ENCODE measurements at places on chromosomes 3 and 15. TPM values are rescaled to one million over a fixed set of nuclear protein-coding genes. Genes with fewer than 3 reads are reported as not detected.

CPEB1 gene
- total RNA-seq = 15.2 TPM

CLPX gene
- total RNA-seq = 28.6 TPM

SRGAP3 gene
- 197 TPM for total RNA-seq

FAM174B gene
- 8.6 TPM for total RNA-seq

CFAP161 gene
- 0.39 TPM for total RNA-seq

DUOXA1 gene
- not detected for total RNA-seq

NANOGP8 gene
- 0.86 TPM for total RNA-seq

TMEM43 gene
- total RNA-seq = 50.8 TPM

BAHD1 gene
- 29.9 TPM for total RNA-seq

GABRB3 gene
- 287 TPM for total RNA-seq

SLC24A5 gene
- not detected for total RNA-seq
